A549 treated with RU486 at 1 μM for 4 hours (cell line): ENCODE measurements at places on chromosomes 11 and 22. TPM values are rescaled to one million over a fixed set of nuclear protein-coding genes. Genes with fewer than 3 reads are reported as not detected.

SCN4B gene
- total RNA-seq: 0.07 to 0.16 TPM (median 0.07 TPM) in 3 of 5 replicates, not detected in the others

GSTT2B gene
- total RNA-seq: 0.23 to 0.56 TPM (median 0.43 TPM) in 4 of 5 replicates, not detected in the other

CYB5R2 gene
- total RNA-seq: 4.3 to 5.3 TPM (median 4.9 TPM) in 5 replicates

CAPN5 gene
- 6.4 to 10.0 TPM (median 7.2 TPM) in 5 replicates for total RNA-seq

PNPLA5 gene
- total RNA-seq: 0.07 TPM in 1 of 5 replicates, not detected in the others

LDHAL6A gene
- total RNA-seq: not detected in 5 replicates

GDPD4 gene
- not detected in 5 replicates for total RNA-seq

GLB1L2 gene
- 1.8 to 2.4 TPM (median 2.0 TPM) in 5 replicates for total RNA-seq

OR52E4 gene
- total RNA-seq: not detected in 5 replicates

ANO5 gene
- 0.89 to 1.8 TPM (median 1.7 TPM) in 5 replicates for total RNA-seq

RFPL2 gene
- 0.09 to 0.23 TPM (median 0.13 TPM) in 4 of 5 replicates, not detected in the other for total RNA-seq

TMPRSS4 gene
- total RNA-seq: 0.12 TPM in 1 of 5 replicates, not detected in the others

ARHGEF17 gene
- 8.5 to 14.0 TPM (median 10.4 TPM) in 5 replicates for total RNA-seq

C22orf31 gene
- not detected in 5 replicates for total RNA-seq

CASP12 gene
- total RNA-seq: not detected in 5 replicates

RAB3IL1 gene
- 10.2 to 13.2 TPM (median 12.8 TPM) in 5 replicates for total RNA-seq

DLG2 gene
- total RNA-seq: 0.18 to 0.41 TPM (median 0.32 TPM) in 4 of 5 replicates, not detected in the other

PRR33 gene
- not detected in 5 replicates for total RNA-seq

TMEM191C gene
- 0.84 to 1.3 TPM (median 1.1 TPM) in 5 replicates for total RNA-seq

MIAT gene
- 0.13 to 0.85 TPM (median 0.34 TPM) in 5 replicates for total RNA-seq

SYT8 gene
- 0.12 to 1.00 TPM in 2 of 5 replicates, not detected in the others for total RNA-seq

KIF18A gene
- total RNA-seq: 7.5 to 18.1 TPM (median 16.2 TPM) in 5 replicates

YPEL4 gene
- total RNA-seq: 0.32 to 0.39 TPM (median 0.34 TPM) in 5 replicates

TRIM6 gene
- 8.9 to 13.1 TPM (median 12.4 TPM) in 5 replicates for total RNA-seq

INSC gene
- not detected in 5 replicates for total RNA-seq

WNT7B gene
- 92.2 to 135 TPM (median 126 TPM) in 5 replicates for total RNA-seq

NFRKB gene
- total RNA-seq: 11.2 to 14.1 TPM (median 12.3 TPM) in 5 replicates
